ENCODE measurements at places on chromosomes 16 and 17.
A peak's percentile ranks its signal among the peaks of the same experiment; 100 is the strongest.

GRCh38 chr16:73323880-73324279 is 276.0 kb upstream of the ZFHX3 start:
- DNase-seq: no peak

GRCh38 chr17:48484256-48484655 is 46.6 kb downstream of the HOXB1 start:
- no peak for DNase-seq

DNA sequence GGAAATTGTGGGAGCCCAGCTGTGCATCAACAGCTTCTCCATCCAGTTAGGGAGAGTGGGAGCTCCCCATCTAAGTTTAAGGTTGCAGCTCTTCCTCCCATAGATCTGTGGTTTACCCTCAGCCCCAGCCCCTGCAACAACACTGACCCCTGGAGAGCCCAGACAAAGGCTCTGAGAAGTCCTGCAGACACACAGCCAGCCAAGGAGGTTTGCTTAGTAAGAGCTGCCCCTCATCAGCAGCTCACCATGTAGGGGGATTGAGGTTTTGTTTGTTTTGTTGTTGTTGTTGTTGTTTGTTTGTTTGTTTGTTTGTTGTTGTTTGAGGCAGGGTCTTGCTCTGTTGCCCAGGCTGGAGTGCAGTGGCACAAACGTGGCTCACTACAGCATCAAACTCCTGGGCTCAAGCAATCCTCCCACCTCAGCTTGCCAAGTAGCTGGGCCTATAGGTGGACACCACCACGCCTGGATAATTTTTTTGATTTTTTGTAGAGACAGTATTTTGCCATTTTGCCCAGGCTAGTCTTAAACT is 138.6 kb downstream of the CLEC16A start:
- DNase-seq: no peak

GRCh38 chr17:67421869-67422273 is 44.8 kb downstream of the PITPNC1 start:
- no peak for DNase-seq

GRCh38 chr16:74700438-74701225 is at the start of gene MLKL:
Gene MLKL, minus strand, starts transcription at chr16:74700862. Its CDS starts 5,105 bp downstream, at chr16:74695757.
- no peak for DNase-seq

GRCh38 chr16:6861815-6862477 is 470.7 kb upstream of the RBFOX1 start:
- no peak for DNase-seq

DNA sequence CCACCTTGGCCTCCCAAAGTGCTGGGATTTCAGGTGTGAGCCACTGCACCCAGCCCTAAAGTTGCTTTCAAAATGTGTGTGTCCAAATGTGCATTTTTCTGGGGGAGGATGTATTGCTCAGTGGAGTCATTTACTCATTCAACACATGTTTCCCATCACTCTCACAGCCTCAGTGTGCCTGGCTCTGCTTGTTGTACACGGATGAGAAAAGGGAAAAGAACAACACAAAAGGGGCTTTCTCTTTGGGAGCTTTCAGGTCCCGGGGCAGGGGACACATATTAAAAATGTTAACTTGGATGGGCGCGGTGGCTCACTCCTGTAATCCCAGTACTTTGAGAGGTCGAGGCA is 1.7 kb upstream of the PPL start:
- DNase-seq: no peak

DNA sequence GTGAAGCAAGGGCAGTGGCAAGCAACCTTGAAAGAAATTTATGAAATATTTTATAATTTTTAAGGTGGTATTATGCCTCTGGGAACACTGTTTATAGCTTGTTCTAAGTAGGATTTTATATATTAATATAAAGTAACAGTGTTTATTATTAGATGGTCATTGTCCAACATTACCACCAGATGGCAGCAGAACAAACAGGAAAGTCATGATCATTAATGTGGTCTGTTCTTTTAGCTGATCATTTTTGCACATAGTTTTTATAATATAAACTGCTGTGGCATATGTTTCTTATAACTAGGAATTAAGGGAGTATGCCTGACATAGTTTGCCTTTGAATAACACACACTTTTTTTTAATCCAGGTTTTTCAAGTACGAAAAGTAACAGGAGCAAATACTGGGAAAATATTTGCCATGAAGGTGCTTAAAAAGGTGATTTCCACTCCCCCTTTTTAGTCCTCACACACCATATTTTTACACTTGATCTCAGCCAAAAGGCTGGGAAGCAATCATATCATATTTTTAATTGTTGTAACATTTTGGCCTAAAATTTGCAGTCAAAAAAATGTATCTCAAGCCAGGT is 21.4 kb downstream of the RPS6KB1 start:
- DNase-seq: no peak

- no peak for DNase-seq
Measured at GRCh38 chr17:61135782-61136181, 263.9 kb upstream of the TBX2 start.

- DNase-seq: no peak
Measured at GRCh38 chr17:74736513-74737298, at the start of gene RAB37. Gene RAB37, plus strand, starts transcription at chr17:74737256. Its CDS starts 17 bp downstream, at chr17:74737273.

GRCh38 chr17:40303009-40303657 is 5.8 kb upstream of the RARA start:
- peak; percentile 53 for DNase-seq

DNA sequence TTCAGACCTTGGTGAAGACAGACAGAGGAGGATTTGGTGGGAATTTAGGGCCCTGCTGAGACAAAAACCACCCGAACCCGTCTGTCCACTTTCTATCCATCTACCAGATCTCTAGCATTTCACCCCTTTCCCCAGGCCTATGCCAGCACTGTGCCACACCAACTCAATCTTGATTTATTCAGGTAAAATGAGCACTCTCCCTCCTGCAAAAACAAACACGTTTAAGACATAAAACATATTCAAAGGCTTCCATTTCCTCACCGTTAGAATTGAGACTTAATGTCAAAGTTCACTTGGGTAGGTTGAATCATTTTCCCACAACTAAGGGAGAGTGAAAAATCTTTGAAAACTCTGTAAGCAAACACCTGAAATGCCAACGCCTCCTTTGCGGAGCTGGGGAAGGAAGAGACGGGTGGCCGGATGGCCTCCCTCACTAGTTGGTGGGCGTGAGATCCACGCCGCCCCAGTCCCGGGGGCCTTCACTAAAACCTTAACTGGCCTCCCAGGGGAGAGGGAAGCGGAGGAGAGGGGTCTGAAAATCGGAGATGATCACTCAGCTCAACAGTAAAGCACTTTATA is 862 bp downstream of the DCAKD start:
- DNase-seq: no peak

DNA sequence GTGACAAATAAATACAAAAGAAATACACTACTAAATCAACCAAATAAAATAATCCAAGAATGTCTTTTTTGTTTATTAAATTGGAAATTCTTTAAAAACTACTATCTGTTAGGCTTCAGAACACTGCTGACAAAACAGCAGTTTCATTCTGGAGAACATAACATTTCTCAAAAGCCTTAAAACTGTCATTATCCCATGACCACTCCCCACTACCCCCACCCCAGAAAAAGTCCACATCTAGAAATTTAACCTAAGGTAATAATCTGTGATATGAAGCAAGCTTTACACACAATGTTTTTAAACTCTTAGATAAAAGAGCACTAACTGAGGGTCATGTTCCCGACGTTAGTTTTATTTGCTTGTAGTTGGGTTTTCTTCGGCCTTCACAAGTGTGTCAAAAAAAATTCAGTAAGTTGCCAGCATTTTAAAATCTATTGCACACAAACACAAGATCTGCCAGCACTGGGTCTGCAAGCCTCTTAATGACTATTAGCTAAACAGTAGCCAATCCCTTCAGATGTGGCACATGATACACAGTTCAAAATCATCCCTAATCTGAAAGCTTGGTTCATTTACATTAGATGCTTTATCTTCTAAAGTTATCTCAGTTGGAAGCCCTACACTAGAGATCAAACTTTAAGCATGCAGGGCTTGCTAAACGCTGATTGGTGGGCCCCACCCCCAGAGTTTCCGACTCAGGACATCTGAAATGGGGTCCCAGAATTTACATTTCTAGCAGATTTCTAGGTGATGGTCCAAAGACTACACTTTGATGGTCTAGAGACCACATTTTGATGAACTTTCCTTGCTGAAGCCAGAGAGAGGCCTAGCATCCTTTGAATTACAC is 75.2 kb downstream of the KANSL1 start:
- no peak for DNase-seq

DNA sequence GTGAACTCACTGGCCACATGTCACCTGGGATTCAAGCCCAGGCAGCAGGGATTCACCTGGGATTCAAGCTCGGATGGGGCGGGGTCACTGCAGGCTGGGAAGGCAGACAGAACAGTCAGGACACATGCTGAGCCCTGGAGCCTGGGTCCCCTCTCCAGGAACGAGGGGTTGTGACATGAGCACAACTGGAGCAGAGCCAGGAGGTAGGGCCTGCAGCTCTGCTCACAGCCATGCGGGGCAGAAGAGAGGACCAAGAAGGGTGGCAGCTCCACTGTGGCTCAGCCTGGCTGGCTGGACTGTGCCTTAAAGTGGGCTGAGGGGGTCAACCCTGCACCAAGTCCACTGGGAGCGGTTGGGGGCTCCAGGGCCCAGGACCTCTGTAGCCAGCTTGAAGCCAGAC is 150.1 kb downstream of the RAB11FIP4 start:
- DNase-seq: no peak

GRCh38 chr17:60445144-60445543 is 22.9 kb downstream of the CHCT1 start:
- no peak for DNase-seq

DNA sequence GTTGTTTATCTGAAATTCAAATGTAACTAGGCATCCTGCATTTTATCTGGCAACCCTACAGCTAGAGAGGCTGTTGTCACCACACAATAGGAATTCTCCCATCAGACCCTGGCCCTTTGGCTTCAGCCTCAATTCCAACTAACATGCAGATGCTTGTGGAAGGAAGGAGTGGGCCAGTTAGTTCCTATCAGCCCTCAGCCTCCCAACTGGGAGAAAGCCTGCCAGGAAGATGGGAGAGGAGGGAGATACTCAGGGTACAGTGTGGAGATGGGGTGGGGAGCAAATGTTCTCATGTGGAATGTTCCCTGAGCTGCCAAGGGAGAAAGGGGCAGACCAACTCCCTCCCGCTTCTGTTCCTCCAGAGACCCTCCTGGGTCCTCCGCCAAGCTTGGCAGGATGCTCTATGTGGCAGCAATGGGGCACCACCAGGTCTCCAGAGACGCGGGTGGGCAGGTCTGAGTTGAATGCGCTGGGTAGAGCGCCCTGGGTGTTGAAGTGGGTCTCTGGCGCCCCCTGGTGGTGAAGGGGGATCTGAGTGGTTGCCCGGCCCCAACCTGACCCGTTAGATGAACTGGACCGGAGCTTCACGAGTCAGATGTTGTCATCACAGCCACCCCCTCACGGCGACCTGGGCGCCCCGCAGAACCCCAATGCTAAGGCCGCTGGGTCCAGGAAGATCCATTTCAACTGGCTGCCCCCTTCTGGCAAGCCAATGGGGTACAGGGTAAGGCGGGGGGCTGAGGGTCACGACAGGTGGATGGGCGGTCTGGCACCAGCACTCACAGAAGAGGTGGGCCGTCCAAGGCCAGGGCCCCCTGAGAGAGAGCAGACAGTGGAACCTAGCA is 15.2 kb downstream of the GALK1 start:
- DNase-seq: peak; percentile 91

- DNase-seq: no peak
Measured at GRCh38 chr17:82947051-82947991, 107.5 kb upstream of the ZNF750 start.

GRCh38 chr17:33090806-33091205 is 99.2 kb downstream of the SPACA3 start:
- DNase-seq: no peak

GRCh38 chr16:745739-746138 is 4.9 kb upstream of the CIAO3 start:
- DNase-seq: no peak

DNA sequence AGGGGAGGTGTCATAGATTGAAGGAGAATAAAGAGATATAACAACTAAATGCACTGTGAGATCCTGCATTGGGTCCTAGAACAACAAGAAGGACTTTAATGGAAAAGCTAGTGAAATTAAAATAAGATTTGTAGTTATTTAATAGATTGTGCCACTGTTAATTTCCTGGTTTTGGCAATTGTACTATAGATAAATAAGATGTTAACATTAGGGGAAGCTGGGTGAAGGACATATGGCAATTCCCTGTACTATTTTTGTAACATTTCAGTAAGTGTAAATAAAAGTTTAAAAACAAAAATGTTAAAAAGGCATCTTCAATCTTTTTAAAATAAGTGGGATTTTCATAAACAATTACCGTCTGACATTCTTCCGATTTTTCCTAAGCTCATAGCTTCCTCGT is 258.4 kb upstream of the AXIN2 start:
- no peak for DNase-seq

DNA sequence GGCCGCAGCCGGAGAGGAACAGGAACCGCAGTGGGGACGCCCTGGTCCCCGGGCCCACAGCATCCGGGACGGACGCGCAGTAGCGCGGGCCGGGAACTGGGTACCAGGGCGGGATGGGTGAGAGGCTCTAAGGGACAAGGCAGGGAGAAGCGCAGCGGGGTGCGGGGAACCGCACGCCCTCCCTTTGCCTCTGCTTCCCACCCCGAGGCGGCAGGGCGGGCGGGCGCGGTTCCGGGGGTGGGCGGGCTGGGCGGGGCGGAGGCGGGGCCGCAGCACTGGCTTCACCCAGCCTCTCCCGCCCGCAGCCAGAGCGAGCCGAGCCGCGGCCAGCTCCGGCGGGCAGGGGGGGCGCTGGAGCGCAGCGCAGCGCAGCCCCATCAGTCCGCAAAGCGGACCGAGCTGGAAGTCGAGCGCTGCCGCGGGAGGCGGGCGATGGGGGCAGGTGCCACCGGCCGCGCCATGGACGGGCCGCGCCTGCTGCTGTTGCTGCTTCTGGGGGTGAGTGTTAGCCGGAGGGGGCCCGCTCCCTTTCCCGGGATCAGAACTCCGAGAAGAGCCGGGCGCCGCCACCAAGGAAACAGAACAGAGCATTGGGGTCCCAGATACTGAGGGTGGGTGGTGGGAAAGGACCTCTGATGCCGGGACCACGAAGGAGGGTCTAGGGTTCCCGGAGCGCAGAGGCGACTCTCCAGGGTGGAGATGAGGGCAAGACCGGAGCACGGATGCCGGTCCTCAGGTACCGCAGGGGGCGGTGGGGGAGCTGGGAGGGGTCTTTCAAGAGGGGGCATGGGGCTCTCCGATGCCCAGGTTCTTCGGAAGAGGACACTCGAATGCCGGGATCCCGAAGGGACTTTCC is at the start of gene NGFR:
Gene NGFR, plus strand, starts transcription at position 308 of the 856 bp plus-strand sequence. Its CDS starts 125 bp downstream, at position 433.
- peak; percentile 42 for DNase-seq

DNA sequence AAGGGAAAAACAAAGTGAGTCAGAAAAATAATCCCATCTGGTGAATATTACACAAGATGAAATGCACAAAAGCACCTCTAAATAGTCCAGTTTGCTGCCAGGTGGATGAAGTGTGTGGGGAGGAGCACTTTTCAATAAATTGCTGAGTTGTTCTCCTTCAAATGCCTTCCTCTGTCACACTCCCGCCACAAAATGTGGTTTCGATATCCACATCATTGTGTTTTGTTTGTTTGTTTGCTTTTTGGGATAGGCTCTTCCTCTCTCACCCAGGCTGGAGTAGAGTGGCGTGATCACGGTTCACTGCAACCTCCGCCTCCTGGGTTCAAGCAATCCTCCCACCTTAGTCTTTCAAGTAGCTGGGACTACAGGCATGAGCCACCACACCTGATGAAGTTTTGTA is 24.6 kb upstream of the SHISA9 start:
- DNase-seq: no peak

- DNase-seq: no peak
Measured at GRCh38 chr16:88681084-88681680, 5.1 kb downstream of the SNAI3 start.

GRCh38 chr16:31868691-31869167 is 4.9 kb upstream of the ZNF267 start:
- peak; percentile 86 for DNase-seq

GRCh38 chr16:31367853-31368252 is 12.9 kb downstream of the ITGAX start:
- no peak for DNase-seq
